Heart right ventricle (tissue), 16 donors: ENCODE measurements at places on chromosomes 12 and 14. TPM values are rescaled to one million over a fixed set of nuclear protein-coding genes. Genes with fewer than 3 reads are reported as not detected.

GRCh38 chr14:99327458-99328250, 55.7 kb upstream of the BCL11B start:
- no peak for DNase-seq

GRCh38 chr14:30974628-30975027, 50.8 kb upstream of the AP4S1 start:
- DNase-seq = no peak

WIF1 gene
- not detected for total RNA-seq

DNA sequence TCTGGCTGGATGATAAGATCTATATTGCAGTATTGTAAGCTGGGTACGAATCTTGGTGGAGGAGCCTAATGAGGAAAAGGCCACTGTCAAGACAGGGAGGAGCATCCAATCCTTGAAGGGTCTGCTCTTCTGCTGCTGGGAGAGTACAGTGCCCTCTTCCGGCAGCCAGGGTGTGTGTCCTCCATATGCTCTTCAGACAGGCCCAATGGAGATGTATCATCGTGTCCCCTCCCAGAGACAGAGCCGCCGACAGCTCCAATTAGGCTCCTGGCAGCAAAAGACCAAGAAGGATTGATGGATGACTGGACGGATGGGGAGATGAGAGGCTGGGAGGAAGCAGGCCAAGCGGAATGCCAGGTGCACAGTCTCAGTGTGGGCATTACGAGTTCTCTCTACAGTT, 51.6 kb upstream of the PIWIL1 start:
- no peak for DNase-seq

IGFBP6 gene
- total RNA-seq = 75.6 TPM

DNA sequence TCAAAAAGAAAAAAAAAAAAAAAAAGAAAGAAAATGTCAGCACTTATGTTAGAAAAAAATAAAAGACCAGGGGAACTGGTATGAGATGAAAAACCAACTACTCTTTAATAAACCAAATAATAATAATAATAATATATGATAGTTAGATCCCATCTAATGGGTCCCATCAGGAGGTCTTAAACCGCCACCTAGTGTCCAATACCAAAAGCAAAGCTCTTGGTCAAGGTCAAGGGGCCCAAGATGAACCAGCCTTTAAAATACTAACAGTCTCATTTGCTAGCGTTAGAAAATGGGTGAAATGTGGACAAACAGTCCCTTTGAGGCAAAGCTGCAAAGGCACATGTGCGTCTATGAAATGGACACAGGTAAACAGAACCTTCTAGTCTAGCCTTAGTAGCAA, 12.3 kb downstream of the BRAP start:
- DNase-seq = no peak

DNA sequence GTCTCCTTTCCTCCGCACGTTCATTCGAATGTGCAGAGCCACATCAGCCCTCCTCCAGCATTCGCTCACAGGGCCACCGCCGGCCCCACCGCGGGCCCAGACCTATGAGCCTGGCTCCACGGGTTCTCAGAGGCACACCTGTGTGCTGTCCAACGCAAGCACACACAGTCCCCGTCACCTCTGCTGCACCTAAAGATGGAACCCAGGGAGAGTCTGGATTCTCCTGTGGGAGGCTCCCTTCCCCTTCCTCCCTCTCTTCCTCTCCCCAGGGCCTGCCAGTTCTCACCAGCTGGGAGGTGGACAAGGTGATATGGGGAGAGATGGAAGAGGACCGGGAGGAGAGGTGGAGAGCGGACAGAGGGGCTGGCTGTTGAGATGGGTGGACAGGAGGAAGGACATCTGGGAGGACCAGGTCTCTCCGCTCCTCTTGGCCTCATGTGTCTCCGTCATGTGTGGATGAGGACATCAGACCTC, 4.9 kb upstream of the AQP6 start:
- DNase-seq = no peak

- no peak for DNase-seq
These were observed 134.9 kb downstream of the KCNA5 start for GRCh38 chr12:5178571-5178970.

REP15 gene
- total RNA-seq = 4.6 TPM

KRT86 gene
- total RNA-seq = not detected

DNA sequence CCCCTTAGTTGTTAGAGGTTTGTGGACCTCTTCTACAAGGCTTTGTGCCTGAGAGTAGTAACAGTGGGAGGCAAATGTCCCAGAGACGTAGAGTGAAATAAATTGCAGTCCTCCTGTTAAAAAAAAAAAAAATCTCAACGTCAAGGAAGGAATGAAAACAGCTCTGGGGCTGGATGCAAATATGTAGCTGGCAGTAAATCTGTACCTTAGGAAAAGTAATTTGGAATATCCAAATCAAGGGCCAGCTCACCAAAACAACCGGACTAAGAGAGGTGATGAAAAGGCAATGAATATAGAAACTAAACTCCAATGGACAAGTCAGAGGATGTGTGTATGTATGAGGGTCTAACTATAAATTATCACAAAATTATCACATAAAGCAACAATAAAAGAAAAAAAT, 27.0 kb downstream of the SINHCAF start:
- no peak for DNase-seq

GRCh38 chr12:117293510-117293909, 67.9 kb downstream of the NOS1 start:
- no peak for DNase-seq

- no peak for DNase-seq
These were observed 151.5 kb downstream of the TTC8 start for GRCh38 chr14:88975926-88976325.

- DNase-seq = no peak
These were observed 129.0 kb upstream of the WSCD2 start for GRCh38 chr12:108000111-108000510.

CCDC196 gene
- total RNA-seq = not detected

GRCh38 chr14:104147346-104148125, 9.1 kb downstream of the KIF26A start:
- DNase-seq = peak; percentile 17

DNA sequence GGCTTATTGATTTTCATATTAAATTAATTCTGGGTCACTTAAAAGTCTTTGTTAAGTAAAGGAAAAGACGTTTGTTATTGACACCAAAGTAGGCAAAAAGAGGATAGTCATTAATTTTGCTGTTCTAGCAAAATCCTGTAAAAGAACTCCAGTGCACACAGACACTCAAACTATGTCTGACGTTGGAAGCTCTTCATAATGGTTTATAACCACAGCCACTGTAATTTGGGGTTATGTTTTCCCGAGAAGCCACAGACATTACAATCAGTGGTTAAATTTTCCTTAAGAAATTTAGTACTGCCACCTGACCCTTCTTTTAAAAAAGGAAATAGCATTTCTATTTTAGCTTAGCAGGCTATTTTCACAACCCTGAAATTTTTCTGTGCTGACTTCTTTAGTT, 267.5 kb downstream of the CCDC91 start:
- DNase-seq = no peak

DNA sequence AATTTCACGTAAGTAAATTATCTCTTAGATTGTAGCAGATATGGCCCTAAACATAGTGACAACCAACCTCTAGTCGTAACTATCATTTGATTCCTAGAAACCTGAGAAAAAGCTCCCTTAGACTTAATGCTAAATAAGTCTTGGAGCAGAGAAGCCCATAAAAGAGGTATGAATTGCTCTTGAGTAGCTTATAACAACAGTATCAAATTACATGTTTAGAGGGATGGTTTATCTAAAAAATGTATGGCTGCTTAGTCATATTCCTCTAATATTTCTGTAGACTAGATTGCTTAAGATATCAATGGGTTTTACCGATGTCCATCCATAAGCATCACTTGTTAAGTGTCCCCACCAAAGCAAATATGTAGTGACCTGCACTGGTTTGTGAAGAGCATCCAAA, 259.7 kb downstream of the NELL2 start:
- DNase-seq = no peak

GRCh38 chr12:93173178-93173957, 204.4 kb upstream of the NUDT4 start:
- no peak for DNase-seq

DNA sequence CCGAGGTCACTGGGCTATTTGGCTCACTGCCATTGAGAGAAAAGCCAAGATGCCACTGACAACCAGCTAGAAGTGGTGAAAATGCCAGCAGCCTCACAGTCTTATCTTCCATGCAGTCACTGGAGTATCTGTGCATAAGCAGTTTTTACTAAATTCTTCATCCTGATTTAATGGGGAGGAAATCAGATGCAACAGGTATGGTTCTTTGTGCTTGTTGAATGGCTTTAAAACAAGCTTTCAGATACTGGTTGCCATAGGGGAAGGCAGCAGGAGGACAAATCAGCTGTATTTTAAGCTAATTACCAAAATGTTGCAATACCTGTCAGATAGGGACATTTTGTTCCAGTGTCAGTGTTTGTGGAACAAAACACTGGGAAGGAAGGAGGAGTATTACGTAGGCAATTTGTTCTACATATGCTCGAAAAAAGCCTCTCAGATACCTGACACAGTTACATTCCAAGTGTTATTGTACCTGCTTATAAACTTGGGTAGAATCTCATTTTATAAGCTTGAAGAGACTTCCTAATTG, 54.1 kb upstream of the ARHGAP5 start:
- DNase-seq = no peak

CLEC2D gene
- total RNA-seq = 3.3 TPM

TAS2R14 gene
- 0.64 TPM for total RNA-seq

DNA sequence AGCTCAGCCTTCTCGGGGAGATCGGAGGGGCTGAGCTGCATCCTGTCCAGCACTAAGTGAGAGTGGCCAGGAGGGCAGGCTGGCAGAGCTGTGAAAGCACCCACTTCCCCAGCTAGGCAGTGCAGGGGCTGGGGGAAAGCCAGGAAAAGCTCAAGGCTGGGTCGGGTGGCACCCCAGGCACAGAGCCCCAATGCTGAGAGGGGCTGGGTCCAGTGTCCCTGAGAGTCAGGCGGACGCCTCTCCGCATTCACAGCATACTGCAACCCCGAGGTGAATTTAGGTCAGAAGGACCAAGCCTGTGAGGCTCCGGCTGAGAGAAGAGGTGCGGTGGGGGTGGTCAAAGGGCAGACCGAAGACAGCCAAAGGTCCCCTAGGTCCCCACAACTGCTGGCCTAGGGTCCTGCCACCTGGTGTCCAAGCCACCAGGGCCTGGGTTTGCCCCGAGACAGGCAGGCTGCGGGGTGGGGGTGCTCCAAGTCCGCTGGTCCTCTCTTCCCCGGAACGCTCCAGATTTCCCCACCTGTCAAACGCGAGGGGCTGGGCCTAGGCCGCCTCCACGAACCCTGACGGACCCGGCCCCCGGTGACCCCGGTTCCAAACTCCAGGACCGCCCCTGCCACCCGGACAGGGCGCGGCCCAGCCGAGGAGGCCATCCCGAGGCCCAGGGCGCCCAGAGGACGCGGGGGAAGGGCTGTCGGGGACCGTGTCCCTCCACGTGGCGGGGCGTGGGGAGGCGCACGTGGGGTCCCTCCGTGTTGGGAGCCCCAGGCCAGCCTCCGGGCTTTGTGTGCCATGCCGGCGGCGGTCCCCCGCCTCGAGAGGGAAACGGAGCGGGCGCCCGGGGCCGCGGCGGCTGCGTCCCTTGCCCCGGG, 527 bp downstream of the CAMKK2 start:
- peak; percentile 34 for DNase-seq

HCFC2 gene
- 11.3 TPM for total RNA-seq

GRCh38 chr12:59119676-59120075, 199.4 kb upstream of the LRIG3 start:
- no peak for DNase-seq

GRCh38 chr14:54453252-54453651, 12.1 kb upstream of the CNIH1 start:
- DNase-seq = no peak

GRCh38 chr12:112979041-112979680, 842 bp downstream of the OAS2 start:
- no peak for DNase-seq

DNA sequence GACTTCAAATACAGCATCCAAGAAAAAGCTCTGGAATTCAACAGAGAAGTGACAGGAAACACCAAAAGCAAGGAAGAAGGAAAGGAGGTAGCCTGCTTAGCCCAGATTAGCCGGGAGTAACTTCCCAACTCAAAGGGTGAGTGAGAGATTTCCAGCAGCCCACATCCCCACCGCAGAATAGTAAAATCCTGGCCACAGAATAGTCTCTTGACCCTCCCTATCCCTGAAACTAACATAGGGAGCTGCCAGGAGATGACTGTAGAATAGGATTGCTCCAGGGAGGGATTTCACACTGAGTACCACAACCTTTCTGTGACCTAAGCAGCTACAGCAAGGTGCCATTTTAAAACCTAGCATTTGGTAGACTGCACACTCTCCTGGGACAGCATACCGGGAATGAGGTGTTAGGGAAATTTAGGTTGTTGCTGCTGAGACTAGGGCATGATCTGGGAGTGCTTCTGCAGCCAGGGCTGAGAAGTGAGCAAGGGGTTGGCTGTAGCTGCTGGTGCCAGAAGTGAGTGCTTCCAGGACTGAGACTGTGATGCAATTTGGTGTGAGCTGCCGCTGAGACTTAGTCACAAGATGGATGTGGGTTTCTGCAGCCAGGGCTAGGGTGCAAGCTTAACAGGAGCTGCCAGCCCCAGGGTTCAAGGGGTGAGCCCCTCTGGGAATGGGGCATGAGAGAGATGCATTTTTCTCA, 66.0 kb downstream of the TMTC3 start:
- no peak for DNase-seq
